ENCODE measurements at places on chromosomes 2 and 18. TPM values are rescaled to one million over a fixed set of nuclear protein-coding genes. Genes with fewer than 3 reads are reported as not detected.

The PID1 gene
- total RNA-seq: 3.0 TPM

The NEU2 gene
- total RNA-seq: not detected

The SPATA3 gene
- not detected for total RNA-seq

The ELOA2 gene
- total RNA-seq: not detected

The ALPI gene
- total RNA-seq: not detected

The PSTPIP2 gene
- total RNA-seq: 0.33 TPM

The CPO gene
- total RNA-seq: not detected

The FER1L5 gene
- total RNA-seq: not detected

The PRSS56 gene
- total RNA-seq: not detected

The CPLX4 gene
- not detected for total RNA-seq

The TCF4 gene
- total RNA-seq: 2.5 TPM

The CELF4 gene
- total RNA-seq: not detected

The NOP58 gene
- total RNA-seq: 129 TPM

The CD28 gene
- not detected for total RNA-seq
